NCI-H460 (cell line): ENCODE measurements at places on chromosomes 5 and 9. TPM values are rescaled to one million over a fixed set of nuclear protein-coding genes. Genes with fewer than 3 reads are reported as not detected.

ANGPTL2 gene
- 0.27 TPM in 1 of 2 replicates, not detected in the other for total RNA-seq

CDH6 gene
- total RNA-seq, result 0.20 TPM in 1 of 2 replicates, not detected in the other

WDR38 gene
- not detected in 2 replicates for total RNA-seq

PCDHA1 gene
- 0.07 and 0.12 TPM in 2 replicates for total RNA-seq

ISL1 gene
- total RNA-seq, result not detected in 2 replicates

MEF2C gene
- total RNA-seq, result 26.5 and 29.8 TPM in 2 replicates

PRDM9 gene
- total RNA-seq, result not detected in 2 replicates
